ENCODE measurements at places on chromosomes 11 and 22.

DNA sequence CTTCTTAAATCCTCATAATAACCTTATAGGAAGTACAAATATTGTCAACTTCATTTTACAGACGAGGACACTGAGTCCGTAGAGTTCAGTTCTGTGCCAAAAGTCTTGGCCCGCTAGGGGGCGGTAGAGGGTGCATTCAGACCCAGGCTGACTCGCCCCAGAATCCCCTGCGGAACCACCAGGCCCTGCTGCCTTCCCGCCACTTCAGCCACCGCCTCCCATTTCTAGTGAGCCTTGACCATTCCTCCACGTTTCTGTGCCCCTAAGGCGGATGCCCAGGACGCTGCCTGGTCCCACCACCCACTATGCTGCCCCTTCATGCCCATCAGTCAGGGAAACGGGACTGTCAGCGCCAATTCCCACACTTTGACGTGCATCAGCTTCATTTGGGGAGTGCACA is 19.1 kb downstream of the SYT13 start:
- DNase-seq = no peak

DNA sequence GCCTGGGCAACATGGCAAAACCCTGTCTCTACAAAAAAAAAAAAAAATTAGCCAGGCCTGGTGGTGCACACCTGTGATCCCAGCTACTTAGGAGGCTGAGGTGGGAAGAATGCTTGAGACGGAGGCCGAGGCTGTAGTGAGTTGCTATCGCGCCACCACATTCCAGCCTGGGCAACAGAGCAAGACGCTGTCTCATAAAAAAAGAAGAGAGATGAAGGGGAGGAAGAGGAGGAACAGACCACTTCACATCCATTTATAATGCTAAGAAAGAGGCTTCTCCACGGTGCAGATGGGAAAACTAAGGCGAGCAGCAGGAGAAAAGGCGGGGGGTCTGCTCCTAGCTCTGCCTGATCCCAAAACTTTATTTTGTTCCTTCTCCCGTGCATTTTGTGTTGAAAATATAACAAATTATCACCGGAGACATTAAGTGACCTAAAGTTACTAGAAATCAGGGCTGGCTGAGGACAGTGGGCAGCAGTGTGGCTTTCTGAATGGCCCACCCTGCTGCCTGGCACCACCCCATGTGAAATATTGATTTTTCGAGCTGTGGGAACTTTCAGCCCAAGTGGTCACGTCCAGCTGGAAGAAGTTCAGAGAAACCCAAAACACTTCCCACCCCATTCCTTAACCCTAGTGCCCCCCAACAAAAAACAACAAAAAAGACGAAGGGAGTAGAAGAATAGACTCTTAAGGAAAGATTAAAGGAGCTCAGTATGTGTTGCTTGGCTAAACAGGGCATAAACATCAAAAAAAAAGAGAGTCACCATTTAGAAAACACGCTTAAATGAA is 9.5 kb downstream of the MYH9 start:
- DNase-seq = no peak

- DNase-seq = no peak
Measured at GRCh38 chr11:132423266-132423665, 1052.9 kb downstream of the NTM start.

- DNase-seq = no peak
Measured at GRCh38 chr11:21634491-21634890, 558.4 kb upstream of the ANO5 start.

DNA sequence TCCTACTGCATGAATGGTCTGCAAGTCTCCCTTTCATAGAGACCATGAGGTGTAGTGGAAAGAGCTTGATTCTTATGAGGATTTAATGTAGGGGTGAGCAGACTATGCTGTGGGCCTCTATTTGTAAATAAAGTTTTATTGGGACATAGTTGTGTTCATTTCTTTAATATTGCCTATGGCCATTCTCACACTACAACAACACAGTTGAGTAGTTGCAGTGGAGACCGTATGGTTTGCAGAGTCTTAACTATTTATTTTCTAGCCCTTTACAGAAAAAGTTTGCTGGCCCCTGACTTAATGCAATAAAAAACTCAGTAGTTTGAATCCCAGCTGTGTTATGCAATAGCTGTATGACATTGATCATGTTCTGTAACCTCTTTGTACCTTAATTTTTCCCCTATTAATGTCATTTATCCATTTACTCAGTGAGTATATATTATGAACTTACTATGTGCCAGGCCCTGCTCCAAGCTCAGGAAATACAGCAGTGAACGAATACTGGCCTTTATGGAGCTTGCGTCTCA is 106.3 kb downstream of the ATXN10 start:
- DNase-seq = no peak

DNA sequence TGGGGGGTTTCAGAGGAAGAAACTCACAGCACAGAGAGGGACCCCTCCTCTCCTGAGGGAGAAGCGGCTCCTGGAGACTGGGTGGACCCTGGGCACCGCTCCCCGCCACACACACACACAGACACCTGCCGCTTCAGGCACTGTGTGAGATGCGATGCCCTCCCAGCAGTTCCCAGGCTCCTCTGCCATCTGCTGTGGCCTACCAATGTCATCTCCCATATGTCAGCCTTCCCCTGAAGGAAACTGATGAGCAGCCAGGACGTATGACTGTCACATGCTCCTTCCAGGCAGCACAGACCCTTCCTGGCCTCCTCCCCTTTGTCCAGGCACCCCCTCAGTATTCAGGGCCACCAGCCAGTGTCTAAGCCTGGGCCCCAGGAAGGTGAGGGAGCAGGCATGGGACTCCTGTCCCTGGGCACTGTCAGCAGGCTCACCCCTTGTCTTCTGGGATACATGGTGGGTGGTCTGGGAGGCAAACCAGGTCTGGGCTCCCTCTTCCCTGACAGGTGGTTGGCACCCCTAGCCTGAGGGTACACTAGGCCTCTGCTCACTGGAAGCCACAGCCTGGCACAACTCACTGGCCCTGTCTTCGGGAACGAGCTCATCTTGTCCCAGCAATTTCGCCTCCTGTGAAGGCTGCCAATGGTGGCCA is 11.8 kb upstream of the BCR start:
- DNase-seq = no peak

DNA sequence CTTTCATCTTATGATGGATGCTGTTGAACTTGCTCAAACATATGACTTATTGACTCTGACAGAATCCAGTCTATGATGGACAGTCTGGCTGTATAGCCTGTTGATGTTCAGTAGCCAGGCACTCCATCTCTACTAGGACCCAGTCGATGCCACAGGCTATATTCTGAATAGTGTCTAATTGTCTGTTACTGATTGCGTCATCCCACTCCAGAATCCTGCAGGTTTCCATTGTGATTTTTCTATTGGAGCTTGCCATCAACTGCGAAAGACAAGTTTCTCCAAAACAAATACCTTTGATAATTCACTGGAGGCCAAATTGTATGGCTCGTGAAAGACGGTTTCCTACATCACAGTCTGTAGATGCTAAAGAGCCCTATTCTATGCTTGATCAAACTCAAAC is 481.7 kb upstream of the CHORDC1 start:
- no peak for DNase-seq
